Inflammatory macrophage treated with lipopolysaccharide for 4 hours (primary cell): ENCODE measurements at places on chromosomes 3 and 15.

DNA sequence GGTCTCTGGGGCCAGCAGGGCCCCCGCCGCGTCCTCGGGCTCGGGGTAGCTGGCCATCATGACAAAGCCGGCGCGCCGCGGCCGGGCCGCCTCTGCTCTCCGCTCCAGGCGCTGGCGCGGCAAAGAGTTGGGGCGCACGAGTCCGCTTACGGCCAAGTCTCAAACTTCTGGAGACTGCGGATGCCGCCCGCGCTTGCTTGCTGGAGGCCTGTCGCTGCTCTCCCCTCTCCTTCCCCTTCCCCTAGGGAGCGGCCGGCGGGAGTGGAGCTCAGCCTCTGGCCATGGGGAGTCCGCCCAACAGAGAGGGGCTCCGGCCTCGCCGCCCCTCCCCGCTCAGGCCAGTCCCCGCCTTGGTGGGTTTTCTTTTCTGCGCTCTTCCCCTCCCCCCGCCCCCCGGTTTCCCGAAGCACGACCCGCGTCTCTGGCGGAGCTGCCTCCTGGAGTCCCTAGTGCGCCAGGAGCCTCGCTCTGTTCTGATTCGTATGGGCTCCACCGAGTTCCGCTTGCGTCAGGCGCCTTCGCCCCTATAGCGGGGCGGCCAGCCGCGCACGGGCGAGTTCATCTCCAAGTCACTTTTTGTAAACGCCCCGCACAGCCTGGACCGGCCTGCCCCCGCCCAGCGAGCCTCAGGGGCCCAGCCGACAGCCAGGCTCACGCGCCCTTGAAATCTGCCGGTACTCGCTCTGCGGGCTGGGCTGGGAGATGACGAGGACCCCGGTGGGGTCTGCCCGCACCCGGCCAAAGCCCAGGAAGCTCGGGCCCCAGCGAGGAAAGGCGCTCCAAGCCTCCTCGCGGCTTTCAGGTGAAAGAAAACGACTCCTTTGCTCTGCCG is at the start of the genes FOXL2 and FOXL2NB:
Gene FOXL2 (minus strand): TSS at position 475 of the 832 bp plus-strand sequence. CDS start 415 bp downstream, at position 60.
Gene FOXL2NB (plus strand): TSS at position 555 of the 832 bp plus-strand sequence. CDS start 148 bp downstream, at position 703.
- no peak for DNase-seq

GRCh38 chr15:48754011-48754410 is 56.9 kb downstream of the CEP152 start:
- DNase-seq = no peak

DNA sequence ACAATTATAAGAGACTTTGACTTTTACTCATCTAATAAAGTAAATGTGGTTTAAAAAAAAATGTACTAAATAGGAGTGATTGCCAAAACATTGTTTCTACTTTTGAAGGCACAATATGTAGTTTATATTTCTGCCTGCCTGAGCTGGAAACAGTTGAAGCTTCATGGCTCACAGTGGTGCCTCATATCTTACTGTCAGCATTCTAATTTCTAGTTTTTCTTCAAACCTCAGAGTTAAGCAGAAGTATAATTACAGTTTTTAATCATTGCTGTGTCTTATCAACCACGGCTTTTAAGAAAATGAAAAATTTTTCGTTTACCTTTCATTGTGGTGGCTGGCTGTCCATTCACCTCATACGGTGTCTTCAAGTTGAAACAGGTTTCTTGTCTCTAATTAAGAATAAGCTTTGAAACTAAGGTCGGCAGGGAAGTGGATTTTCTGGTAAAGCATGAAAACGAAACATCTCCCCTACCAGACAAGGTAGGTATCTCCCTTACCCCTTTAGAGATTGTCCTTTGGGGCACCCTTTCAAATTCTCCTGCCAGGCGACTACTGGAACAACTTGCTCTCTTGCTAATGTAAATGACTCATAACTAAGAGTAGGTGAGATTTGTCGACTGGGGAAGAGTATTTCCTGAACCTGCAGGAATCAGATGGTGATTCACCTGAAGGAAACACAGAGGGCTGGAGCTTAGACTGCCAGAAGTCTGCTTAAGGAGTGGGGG is at the start of gene GPR87:
Gene GPR87 (minus strand): TSS at position 554 of the 725 bp plus-strand sequence. CDS start 16,720 bp downstream, outside the sequence.
- no peak for DNase-seq

DNA sequence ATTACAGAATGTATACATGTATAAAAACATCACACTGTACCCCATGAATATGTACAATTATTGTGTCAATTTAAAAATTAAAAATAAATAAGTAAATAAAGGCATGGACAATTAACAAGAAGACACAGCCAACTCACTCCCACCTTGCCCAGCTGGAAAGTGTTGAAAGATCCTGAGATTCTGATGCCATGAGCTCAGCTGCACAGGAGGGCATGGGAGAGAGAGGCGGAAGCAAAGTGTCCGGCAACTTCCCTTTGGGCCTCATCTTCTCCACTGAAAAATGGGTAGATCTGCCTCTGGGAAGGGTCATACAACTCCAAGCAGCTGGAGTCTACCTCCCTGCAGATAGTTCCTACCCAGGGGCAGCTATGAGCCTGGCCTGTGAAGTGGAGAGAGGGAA is 277.3 kb downstream of the UACA start:
- peak; percentile 72 for DNase-seq

DNA sequence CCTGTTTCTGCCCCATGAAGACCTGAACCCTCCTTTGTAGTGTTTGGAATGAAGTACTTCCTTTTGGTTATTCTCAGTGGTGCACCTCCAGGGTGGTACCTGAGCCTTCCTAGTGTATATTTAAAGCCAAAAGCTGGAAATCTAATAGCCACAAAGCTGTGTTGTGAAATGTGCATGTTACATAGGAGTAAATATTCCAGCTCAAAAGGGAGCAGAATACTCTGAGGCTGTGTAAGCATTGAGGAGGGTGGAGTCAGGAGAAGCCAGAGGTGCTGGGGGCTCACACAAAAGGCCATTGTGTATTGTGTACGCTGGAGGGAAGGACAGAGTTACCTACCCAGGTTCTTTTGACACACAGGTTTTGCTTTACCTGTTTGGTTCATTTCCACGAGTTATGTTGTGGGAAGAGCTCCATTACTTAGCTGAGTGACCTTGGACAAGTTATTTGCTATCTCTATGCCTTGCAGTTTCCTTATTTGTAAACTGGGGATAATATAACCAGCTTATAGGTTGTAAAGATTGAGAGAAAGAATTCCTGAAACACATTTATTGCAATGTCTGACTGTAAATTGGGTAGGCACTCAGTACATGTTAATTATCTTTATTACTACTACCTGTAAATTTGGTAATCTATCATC is 24.7 kb downstream of the GPR171 start:
- no peak for DNase-seq

DNA sequence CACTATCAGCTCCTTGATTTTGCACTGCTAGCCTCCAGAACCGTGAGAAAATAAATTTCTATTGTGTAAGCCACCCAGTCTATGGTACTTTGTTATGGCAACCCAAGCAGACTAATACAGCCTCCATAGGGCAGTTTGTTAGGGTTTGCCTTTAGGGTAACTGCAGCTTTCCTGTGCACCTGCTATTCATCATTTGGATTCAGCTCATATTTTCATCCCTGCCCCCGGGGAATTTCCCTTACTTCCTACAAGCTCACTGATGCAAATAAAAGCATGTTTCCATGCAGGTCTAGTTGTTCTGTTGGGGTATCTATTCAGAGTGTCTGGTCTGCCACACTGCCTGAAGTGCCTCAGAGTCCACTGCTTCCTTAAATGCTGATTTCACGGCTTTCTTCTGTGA is 48.6 kb upstream of the ATOSA start:
- no peak for DNase-seq

- DNase-seq = no peak
Observed at GRCh38 chr3:4006288-4006687, 207.1 kb downstream of the LRRN1 start.

DNA sequence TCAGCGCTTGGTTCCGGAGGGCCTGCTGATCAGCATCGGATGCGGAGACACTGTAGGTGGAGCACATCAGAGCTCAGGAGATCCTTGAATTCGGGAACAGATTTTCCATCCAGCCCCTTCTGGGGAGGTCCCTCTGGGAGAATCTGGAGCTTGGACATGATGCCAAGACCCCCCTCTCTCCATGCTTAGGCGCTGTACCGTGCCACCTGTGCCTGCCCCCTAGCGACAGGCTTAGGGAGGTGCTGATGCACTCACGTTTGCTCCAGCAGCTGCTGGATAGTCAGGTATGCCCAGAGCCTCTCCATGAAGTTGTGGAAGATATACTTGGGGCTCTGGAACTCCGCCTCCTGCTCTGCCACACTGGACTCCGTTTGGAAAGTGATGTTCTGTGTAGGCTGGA is 9.7 kb downstream of the ITIH4 start:
- no peak for DNase-seq

DNA sequence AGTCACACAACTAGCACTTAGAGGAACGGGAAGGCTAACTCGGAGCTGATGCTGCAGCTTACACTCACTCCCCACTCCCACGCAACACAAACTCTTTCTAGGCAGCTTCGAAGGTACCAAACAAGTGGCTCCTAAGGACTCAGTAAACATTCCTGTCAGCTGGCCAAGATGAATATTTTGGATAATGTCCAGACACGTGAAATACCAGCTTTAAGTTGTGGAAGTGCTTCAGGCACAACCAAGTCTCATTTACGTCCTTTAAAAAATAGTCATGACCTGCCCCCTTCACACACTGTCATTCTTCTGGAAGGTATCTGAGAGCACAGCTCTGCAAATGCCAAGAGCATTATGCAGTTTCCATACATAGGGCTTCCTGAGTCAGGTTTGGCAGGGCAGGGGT is 1005.9 kb upstream of the CFAP20DC start:
- DNase-seq = no peak

DNA sequence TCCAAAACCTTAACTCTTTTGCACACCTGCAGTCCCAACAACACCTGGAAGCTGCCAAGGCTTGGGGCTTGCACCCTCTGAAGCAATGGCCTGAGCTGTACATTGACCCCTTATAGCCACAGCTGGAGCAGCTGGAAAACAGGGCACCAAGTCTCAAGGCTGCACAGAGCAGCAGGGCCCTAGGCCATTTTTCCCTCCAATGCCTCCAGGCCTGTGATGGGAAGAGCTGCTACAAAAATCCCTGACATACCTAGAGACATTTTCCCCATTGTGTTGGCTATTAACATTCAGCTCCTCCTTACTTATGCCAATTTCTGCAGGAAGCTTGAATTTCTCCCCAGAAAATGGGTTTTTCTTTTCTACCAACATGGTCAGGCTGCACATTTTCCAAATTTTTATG is 231.0 kb downstream of the ZMAT3 start:
- no peak for DNase-seq

DNA sequence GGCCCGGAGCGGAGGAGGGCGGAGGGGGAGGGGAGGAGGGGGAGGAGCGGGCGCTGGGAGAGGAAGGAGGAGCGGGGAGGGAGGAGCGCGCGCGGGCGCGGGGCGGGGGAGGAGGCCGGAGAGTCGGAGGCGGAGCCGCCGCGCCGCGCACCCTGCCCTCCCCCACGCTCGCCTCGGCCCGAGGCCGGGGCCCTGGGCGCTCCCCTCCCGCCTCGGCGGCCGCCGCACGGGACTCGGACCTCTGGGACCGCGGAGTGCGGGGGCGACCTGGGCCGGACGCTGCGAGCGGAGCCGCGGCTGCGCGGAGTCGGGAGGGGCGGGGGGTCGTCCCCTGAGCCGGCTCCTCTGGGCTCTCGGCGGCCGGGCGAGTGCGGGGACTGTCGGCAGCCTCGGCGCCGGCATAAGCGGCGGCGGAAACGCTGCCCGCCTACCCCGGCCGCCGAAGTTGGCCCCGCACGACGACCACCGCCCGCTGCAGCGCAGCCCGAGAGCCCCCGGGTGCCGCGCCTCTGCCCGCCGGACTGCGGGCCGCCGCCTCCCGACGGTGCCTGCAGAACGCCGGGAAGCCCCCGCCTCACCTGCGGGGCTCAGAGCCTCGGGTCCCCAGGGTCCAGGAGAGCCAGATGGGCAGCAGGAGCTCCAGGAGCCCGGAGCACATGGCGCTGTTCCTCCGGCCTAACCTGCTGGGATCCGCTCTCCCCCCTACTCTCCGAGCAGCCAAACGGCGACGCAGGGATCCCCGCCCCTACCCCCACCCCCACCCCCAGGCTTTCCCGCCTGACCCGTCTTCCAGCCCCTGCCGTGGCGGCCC is 406 bp upstream of the GABRB3 start:
- no peak for DNase-seq

GRCh38 chr15:40847223-40847961 is 3.5 kb downstream of the SPINT1 start:
- peak; percentile 92 for DNase-seq

GRCh38 chr15:39354189-39354588 is 226.7 kb upstream of the THBS1 start:
- DNase-seq = peak; percentile 13

GRCh38 chr3:177595530-177596188 is 398.4 kb upstream of the TBL1XR1 start:
- DNase-seq = no peak

DNA sequence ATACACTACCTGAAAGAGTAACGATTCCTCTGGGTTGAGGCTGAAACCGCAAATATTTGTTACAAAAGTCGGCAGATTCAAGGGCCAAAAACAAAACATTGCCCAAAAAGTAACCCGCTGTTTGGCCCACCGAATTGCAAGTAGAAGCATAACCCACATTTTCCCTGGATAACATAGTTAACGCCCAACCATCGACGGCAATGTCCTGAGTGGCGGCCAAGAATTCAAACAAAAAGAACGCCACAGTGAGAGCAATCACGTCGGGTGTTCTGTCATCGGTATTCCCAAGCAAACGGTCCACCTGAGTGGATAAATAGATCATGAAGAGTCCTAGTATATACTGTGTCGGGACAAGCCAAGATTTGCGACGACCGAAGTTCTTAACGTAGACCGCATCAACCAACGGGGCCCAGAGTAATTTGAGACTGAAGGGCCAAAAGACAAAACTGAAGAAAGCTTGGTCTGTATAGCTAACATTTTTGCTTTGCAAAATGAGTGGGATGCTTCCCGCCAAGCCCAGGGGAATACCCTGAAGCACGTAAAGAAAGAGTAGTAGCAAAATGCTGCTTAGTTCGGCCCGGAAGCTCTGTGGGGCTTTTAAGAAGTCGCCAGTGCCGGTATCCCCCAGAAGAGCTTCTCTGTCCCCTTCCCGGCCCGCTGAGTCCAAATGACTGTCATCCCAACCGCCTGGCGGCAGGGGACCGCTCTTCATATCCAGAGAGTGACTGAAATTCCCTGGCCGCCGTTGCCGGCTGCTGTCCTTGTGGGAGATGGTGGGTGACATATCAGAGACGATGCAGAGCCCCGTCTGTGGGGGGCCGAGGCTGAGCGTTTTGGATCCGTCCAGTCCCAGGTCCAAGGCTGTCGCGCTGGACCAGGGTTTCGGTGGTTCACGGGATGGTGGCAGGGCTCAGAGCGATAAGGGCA is 750 bp downstream of the SLC33A1 start:
- DNase-seq = peak; percentile 40

- no peak for DNase-seq
Observed at GRCh38 chr15:36390491-36390890, 188.9 kb upstream of the CDIN1 start.

- peak; percentile 69 for DNase-seq
Observed at GRCh38 chr3:143121241-143122088, 1.9 kb downstream of the CHST2 start.

- DNase-seq = peak; percentile 54
Observed at GRCh38 chr15:51736069-51736468, 1.4 kb downstream of the LYSMD2 start.

DNA sequence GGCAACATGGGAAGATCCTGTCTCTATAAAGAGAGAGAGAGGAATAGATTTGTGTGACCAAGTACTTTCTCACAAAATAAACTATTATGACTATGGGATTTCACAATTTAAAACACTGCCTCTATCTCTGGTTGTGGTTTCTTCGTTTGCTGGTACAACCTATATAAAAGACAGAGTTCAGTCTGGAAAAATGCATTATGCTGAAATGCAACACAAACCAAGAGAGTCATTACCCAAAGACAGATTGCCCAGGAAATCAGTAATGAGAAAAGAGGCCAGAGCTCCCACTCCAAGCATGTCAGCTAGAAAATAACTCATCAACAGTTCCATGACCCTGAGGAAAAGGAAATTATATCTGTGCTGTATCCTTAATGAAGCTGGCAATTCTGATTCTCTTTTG is 23.2 kb downstream of the GPR176 start:
- no peak for DNase-seq
